AG08395 (cell line): ENCODE measurements at places on chromosomes 4 and X.

DNA sequence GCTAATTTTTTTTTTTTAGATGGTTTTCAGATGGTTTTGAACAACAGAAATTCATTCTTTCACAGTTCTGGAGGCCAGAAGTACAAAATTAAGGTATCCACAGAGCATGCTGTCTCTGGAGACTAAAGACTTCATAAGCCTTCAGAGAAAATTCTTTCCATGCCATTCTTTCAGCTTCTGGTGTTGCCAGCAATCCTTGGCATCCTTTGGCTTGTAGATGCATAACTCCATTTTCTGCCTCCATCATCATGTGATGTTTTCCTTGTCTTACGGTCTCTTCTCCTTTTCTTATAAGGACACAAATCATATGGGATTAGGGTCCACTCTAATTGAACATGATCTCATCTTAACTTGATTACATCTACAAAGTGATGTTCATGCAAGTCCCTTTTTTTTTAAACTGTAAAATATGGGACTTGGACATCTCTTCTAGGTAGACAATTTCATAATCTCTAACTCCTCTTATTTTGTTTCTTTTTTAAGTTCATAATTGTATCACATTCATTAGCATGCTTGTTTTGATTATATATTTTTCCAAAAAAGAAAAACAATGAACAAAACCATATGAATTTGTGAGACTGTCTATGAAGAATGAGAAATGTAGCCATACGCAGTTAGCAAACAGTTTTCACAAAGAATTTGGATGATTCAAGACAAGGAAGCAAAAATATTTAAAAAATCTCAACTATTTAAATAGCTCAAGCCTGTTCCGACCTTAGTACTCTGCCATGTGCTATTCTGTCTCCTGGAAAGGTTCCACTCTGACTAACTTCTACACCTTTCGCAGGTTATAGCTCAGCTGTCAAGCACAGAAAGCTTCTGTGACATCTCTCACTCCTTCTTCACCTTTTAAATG lies 53.1 kb upstream of the GIMD1 start:
- peak; percentile 36 for DNase-seq

DNA sequence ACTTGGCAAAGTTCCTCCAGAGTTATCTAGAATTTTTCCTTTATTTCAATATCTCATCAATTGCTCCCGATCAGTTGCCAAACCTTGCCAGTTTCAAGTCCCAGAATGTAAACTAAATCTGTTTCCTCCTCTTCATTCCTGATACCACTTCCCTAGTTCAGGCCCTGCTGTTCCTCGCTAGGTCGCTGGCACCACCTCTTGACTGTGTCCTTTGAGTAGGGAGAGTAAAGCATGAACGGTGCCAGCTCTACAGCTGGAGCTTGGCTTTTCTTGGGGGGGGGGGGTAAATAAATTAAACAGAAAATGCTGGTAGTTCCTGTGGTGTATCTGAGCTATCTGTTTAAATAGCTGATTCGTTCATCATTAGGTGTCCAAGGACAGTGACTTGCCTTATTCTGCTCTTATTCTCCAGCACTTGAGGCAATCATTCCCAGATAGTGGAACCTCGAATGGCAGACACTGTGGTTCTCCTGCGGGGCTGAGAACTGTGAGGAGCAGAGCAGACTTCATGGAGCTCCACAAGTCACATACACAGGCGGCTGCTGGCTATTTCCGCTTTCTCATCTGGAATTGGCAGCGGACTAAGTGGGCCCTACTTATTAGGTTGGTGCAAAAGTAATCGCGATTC lies 168.3 kb upstream of the FAT1 start:
- no peak for DNase-seq

DNA sequence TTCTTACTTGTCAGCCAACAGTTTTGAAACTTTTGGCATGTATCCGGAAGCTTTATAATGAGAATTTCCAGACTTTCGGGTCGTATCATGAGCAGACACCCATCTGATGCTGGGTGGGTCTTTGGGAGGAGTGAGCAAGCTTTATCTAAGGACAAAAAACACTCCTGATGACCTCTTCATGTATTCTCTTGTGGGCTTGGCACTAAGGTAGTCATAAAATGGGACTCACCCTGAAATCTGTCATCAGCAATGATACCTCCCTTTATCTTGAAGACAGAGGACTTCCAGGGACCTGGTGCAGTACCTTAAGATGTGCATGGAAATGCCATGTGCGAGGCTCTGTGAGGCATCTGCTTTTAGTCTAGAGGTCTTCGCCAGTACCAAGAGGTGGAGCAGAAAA lies 346.3 kb upstream of the PPARGC1A start:
- DNase-seq: no peak

- no peak for DNase-seq
Observed at GRCh38 chr4:42655921-42656678, 805 bp downstream of the ATP8A1 start.

DNA sequence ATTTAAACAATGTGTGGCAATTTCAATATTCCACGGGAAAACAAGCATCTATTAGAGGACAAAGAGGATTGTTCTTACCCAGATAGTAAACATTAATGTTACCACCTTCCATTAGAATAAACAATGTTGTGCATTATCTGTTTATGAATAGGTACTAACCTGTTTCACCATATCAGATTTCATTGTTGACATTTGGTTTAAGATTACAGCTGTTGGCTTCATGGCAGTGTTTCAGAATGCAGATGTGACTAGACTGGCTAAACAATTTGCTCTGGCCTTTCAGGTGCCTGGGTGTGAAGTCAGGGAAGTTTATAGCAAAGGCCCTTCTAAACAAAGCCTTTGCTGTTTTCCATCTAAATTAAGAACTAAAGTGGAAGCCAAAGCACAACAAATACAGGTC lies 464.7 kb upstream of the FAM47C start:
- no peak for DNase-seq

DNA sequence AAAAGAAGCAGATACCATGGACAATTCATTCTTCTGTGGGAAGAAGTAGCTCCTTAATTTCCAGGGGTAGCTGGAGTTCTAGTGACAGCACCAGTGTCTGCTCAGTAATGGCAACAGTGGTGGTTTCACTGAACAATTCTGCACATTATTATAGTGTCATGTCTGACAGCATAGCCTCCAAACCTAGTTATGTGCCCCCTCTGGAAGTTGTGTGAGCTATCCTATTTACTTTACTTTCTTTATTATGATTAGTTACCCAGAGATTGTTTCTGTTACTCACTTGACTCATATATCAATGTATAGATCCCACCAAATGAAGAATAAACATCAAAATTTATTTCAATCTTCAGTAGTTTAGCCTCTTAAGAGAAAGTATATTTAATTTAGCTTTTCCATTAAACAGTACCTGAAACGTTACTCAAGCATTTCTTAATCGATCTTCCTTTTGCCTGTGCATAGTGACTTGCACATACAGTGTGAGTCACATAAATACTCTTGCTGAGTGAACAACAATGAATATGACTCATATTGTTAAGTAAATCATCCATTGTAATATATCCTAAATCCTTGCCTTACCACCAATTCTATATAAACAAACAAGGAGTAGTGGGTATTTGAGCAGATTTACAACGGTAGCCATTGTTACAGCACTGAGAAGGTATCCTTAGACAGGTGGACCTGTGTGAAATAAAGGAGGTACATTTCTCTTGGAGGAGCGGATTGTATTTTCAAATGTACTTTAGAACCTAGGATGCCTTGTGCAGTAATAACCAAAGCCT lies 534.7 kb downstream of the ANKRD50 start:
- peak; percentile 48 for DNase-seq

- DNase-seq: peak; percentile 39
Observed at GRCh38 chrX:73922856-73923455, 360.0 kb downstream of the CHIC1 start.

DNA sequence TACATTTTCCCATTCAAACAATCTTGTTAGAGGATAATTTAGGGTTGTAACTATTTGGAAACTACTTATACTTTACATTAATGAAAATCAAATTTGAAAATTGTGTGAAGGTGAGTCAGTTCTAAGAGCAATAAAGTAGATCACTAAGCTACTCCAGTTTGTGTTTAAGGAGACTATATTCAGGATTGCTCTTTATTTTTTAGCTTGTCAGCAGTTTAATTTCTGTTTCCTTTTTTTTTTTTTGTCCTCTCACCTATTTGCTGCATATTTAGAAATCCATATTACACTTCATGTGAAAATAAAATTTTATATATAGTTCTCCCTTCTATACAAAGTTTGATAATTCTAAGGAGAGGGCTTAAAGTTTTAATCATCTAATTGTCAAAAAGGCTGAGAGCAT lies 691.8 kb downstream of the ADGRL3 start:
- no peak for DNase-seq

DNA sequence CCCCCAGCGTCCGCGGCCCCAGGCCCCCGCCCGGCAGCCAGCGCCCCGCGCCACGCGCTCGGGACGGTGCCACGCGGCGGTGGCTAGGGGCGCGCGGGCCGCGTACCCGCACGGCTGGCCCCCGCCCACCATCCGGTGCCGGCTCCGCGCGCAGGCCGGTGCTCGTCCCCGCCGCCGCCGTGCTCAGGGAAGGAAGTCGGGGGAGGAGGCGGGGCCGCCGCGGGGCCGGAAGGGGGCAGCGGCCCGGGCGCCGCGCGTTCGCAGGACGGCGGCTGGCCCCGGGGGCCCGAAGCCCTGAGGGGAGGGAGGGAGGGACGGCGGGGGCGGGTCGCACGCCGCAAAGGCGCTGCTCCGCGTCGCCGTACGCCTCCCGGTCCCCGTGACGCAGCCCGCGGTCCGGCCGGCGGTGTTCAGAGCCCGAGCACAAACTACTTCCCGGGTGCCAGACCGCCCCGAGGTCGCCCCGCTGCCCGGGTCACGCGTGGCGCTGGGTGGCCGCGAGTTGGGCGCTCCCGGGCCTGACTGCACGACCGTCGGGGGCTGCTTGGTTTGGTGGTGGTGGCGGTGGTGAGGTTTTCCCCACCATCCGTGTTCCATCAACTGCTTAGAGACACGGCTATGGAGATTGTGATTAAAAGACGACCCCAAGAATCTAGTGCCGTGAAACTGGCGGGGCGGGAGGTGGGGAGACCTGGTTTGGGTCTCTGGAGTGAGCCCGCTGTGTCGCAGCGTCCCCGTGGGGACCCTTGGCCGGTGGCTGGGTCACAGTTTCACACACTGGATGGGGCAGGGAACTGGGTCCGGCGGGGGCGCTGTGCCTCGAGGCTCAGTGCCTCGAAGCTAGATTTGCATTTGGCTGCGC lies at the start of gene DCTD:
Gene DCTD, minus strand, starts transcription at position 205 of the 862 bp plus-strand sequence. CDS start 1,818 bp downstream, outside the sequence.
- peak; percentile 80 for DNase-seq

- peak; percentile 80 for DNase-seq
Observed at GRCh38 chr4:102439236-102439614, 61.9 kb upstream of the NFKB1 start.

DNA sequence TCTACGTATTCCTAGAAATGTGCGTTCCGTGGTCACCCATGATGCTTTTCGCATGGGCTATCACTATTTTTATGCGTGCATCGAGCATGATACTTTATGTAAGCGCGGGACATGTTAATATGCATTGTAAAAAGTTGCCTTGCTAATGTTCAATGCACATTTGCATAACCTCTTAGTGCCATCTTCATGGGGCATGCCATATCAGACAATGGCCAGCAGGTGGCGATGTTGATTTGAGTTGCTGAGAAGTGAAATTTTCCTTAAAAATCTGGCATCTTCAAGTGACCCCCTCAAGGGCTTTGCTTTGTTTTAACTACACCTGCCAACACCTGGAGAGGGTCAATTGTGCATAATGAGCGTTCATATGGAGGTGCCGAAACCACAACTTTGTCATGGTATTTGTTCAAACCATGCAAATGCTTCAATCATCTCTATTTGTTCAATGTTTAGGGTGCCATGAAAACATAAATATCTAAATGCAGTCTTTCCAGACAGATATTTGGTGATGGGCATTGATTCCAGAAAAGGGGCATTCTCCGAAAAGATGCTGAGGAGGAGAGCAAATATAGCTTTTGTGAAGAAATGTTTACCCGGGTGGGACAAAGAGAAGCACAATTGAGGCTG lies 833.9 kb upstream of the PRKX start:
- DNase-seq: peak; percentile 44

GRCh38 chr4:1590244-1590643 lies 93.9 kb downstream of the FAM53A start:
- no peak for DNase-seq

DNA sequence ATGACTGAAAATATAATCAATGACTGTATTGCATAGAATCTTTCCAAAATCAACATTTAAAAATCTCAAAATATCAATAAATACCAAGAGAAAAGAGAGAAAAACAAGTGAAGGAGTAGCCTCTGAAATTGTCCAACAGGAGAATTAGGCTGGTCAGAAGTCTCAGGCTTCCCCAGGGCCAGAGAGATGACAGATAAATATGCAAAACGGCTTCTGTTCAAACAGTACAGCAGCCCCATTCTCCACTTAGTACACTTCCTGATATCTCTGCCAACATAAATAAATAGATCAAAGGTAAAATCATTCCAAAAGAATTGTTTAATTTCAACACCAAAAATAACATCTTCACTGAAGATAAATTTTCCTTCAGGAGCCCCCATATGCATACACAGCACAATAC lies 204.7 kb upstream of the GABRA2 start:
- no peak for DNase-seq

- DNase-seq: no peak
Observed at GRCh38 chr4:165580351-165580905, 201.6 kb downstream of the CPE start.

GRCh38 chr4:109764789-109765402 lies 35.0 kb upstream of the PLA2G12A start:
- DNase-seq: no peak

GRCh38 chr4:119099227-119099810 lies 36.3 kb upstream of the MYOZ2 start:
- DNase-seq: peak; percentile 31

GRCh38 chr4:110904435-110905065 lies 281.7 kb upstream of the PITX2 start:
- DNase-seq: no peak

DNA sequence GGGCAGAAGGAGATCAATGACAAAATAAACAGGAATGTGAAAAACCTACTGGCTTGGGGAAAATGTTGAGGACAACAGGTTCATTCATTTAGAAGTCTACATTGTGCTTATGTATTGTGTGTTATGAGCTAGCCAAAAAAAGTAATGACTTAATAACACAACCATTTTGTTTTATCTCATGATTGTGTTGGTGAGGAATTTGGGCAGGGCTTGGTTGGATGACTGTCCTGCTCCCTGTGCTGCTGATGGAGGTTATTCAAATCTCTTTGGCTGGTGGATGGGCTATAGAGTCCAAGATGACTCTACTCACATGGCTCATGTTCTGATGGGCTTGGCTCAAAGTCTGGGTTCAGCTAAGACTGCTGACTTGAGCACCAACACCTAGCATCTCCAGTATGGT lies 116.3 kb downstream of the HS3ST1 start:
- no peak for DNase-seq
